ENCODE measurements at places on chromosomes 6 and 20. TPM values are rescaled to one million over a fixed set of nuclear protein-coding genes. Genes with fewer than 3 reads are reported as not detected.

GRCh38 chr6:3749977-3750316 is 1.6 kb downstream of the PXDC1 start:
- no peaks in the 10 kb centered on the region for H3K27me3 ChIP-seq
- H3K36me3 ChIP-seq: peaks cover 3% of the 10 kb centered on the region
- H3K4me3 ChIP-seq: peak overlapping the region; percentile 67
- peaks cover 17% of the 10 kb centered on the region for H3K4me1 ChIP-seq
- peak; percentile 65 for DNase-seq

DNA sequence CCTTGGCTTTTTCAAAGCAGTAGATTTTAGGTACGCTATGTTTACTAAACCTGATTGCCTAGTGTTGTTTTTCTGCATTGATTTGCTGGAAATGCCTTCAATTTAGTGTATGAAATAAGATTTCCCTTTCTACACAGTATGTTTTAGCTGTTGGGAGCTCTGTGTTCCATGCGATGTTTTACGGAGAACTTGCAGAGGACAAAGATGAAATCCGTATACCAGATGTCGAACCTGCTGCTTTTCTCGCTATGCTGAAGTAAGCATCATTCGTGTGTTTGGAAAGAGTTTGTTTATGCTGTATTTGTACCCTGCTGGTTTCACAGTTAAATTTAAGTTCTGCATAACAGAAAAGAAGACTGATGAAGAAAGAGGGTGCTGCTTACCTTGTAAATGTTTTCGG is 1.9 kb downstream of the BTBD3 start:
- H3K4me3 ChIP-seq: peak overlapping the region; percentile 66
- H3K27me3 ChIP-seq: no peaks in the 10 kb centered on the region
- H3K27ac ChIP-seq: peak overlapping the region; percentile 61
- DNase-seq: no peak

Gene RUNX2
- polyA plus RNA-seq: 2.5 TPM

Gene WFDC5
- not detected for polyA plus RNA-seq
